Memory B cell (primary cell): ENCODE measurements at places on chromosomes 7 and 10.

GRCh38 chr7:53638517-53638916, 603.1 kb downstream of the POM121L12 start:
- no peak for DNase-seq

DNA sequence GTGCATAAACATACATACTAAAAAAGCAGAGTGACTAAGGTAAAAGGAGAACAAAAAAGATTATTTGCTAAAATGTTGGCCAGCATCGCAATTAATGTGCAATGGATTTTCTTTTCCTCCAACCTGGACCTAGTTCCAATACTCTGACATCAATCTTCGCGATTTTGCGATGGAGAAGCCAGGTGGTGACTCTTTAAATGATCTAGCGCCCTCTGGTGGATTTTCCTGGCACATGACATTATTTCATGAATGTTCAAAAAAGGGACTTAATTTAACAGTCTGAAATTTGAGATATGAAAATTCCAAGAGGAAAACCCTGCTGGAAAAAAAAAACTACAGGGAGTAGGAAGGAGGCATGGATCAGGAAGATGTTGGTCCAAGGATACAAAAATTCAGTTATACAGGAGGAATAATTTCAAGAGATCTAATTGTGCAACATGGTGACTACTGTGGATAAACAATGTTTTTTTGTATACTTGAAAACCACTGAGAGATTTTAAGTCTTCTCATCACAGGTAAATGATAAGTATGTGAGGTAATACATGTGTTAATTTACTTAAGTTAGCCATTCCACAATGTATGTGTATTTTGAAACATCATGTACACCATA, 4.3 kb upstream of the KCNMA1 start:
- peak; percentile 59 for DNase-seq

GRCh38 chr10:35657621-35658020, 15.5 kb upstream of the FZD8 start:
- no peak for DNase-seq

DNA sequence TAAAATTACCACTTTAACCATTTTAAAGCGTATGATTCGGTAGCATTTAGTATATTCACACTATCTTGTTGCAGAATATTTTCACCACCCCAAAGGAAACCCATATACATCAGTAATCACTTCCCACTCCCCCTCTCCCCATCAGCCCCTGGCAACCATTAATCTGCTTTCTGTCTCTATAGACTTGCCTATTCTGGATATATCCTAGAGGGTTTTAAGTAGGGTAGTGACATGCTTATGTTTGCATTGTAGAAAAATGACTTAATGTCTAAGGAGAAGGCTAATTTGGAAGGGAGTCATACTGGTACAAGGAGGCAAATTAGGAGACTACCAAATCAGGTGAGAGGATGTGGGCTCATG, 42.6 kb upstream of the TRIL start:
- no peak for DNase-seq

DNA sequence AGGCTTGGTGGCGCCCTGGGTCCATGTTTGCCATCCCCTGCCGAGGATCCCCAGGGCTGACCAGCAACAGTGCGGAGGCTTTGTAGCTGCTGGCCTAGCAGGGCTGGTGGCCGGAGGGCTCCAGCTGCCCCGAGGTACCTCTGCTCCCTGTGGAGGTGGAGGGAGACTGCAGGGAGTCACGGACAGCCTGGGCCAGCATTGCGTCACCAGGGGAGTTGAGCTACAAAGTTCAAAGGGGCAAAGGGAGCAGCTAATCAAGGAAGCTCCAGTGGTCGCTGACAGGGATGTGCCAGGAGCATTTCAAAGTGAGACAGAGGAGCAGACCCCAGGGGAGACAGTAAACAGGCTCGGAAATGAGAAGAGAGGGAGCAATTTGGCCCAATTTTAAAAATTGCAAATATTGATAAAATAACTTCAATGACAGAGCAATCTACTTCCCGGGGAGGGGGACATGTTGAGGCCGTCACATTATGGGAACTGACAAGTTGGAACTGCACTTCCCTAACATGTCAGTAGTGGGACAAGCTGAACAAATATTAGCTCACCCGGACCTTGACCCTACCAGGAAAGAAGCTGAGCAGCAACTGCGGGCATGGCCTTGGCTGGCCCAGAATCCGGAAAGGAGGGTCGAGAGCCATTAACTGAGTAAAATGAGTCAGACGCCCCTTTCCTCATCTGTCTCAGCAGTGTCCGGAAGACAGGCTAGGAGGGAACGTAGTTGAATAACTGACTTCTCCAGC, 39.4 kb downstream of the BTBD16 start:
- DNase-seq: no peak

DNA sequence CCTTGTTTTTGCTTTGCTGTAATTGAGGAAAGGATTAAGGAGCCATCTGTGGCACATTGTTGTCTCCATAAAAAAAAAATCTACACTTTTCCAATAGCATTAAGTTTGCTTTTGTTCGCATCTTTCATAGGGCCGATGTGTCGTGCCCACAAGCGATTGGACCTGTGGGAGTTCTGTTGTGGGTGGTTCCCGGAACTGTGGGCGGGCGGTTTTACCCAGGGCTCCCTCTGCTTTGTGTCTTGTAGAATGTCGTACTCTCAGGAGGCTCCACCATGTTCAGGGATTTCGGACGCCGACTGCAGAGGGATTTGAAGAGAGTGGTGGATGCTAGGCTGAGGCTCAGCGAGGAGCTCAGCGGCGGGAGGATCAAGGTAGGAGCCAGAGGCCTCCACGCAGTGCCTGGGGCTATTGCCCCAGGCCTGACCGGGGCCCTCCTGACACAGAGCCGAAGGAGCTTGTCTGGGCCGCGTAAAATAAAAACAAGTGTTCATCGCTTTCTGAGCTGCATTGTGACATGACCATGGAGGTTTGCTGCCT, 92.4 kb downstream of the ACTR3B start:
- DNase-seq: no peak

GRCh38 chr7:133070562-133070961, 11.3 kb downstream of the CHCHD3 start:
- DNase-seq: no peak

- DNase-seq: no peak
Measured at GRCh38 chr7:35004531-35005095, 32.7 kb downstream of the DPY19L1 start.

GRCh38 chr7:101169110-101169837, 3.9 kb upstream of the VGF start:
- DNase-seq: no peak

GRCh38 chr7:108415821-108416536, 40.3 kb downstream of the NRCAM start:
- DNase-seq: no peak

DNA sequence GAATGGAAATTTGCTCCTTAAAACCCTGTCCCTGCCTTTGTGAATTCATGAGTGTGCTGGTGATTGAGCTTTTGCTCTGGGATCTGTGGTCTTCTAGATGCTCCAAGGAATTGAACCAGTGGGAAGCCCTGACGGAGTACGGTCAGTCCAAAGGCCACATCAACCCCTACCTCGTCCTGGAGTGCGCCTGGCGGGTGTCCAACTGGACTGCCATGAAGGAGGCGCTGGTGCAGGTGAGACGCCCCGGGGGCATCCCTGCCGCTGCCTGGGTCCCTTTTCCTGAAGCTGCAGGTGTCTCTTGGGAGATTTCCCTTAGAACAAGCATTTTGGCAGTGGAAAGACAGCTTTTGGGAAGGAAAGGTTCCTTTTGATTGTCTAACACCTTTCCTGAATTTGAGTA, 100.3 kb downstream of the TRRAP start:
- DNase-seq: no peak

- DNase-seq: no peak
Measured at GRCh38 chr7:42055171-42055570, 181.8 kb downstream of the GLI3 start.

DNA sequence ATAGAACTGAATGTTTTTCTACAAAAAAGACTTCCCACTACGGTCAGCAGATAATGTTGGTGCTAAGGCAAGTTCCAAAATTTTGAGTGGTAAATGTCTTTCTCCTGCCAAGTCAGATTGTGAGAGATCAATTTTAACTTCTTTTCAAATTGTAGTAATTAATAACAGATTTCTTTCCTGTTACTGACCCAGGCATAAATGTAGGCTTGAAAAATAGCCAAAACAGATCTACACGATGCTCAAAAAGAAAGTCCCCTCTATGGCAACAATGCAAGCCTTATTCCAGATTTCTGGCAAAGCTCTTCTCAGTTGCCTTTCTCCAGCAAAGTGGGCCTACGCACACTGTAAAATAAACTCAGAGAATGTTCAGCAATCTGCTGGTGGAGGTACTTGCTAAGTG, 641.0 kb upstream of the NRP1 start:
- no peak for DNase-seq

- no peak for DNase-seq
Measured at GRCh38 chr7:154519229-154519628, 467.0 kb downstream of the DPP6 start.

DNA sequence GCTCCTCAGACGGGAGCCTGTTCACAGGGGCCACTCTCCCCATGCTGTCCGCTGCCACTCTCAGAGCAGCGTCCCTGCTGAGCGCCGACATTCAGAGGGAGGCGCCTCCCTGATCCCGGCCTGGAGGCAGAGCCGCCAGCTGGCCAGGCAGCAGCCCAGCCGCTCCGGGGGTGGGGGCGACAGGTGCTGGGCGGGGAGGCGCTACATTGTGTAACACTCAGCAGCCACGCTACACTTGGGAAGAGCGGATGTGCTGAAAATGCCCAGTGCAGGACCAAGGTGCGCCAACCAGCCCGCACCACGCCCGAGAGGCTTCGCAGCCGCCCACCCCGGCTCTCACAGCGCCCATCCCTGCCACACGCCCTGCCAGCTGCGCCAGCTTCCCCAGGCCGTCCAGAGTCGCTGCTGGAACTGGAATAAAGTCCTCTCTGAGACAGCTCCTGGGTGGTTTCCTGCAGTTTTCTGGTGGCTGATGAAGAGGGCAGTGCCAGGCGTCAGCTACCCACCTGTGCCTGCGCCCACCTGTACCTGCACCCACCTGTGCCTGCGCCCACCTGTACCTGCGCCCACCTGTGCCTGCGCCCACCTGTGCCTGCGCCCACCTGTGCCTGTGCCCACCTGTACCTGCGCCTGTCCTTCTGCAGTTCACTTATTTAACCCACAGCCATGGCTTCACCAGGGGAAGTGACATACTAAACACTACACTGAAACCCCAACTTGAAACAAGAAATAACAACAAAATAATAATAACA, 25.7 kb downstream of the STK32C start:
- no peak for DNase-seq

DNA sequence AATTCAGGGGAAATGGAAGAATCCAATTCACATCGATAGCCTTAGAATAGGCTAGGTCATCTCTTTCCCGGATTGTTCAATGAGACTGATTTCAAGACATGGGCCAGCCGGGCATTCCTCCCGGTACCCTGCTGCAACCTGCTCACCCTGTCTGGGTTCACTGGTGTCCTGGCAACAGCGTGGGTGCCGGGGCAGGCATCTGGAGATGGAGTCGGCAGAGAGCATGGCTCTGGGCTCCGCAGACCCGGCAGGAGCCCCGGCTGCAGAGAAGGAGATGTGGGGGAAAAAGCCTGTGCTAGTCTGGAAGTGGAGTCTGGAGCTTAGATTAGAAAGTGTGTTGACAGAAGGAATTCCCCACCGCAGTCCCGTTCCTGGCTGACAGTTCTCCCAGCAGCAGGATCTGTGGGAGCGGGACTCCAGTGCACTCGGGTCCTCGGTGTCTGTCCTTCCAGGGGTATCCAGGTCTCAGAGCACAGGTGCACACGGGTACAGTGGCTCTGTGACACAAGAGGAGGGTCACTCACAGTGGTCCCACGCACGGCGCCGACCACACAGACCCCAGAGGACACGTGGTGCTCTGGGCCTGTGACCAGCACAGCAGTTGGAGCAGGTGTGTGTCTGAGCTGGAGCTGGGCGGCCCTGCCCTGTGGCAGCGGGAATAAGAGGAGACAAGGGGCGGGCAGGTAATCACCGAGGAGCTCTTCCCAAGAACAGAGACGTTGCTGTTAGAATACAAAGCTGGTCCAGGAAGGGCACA, 65.7 kb upstream of the PITRM1 start:
- DNase-seq: no peak

DNA sequence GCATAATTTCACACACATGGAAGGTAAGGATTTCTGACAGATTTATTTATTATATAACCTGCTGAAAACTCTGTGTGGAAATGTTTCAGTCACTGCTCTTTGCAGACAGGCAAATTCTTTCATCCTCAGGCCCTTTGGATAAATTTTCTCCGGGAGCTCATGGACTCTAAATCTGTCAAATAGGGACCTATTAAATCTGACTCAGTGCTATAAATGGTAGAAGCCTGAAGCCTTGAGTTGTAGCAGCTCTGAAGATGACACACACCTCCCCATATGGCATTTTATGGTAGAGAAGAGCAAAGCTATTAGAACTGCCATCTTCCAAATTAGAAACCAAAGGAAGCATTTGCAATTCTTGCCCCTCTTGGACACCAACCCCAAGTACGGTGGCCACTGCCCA, 808.7 kb downstream of the XPNPEP1 start:
- DNase-seq: no peak

- DNase-seq: no peak
Measured at GRCh38 chr10:44832595-44833390, 78.3 kb upstream of the TMEM72 start.

GRCh38 chr10:119252051-119252465, 44.7 kb downstream of the GRK5 start:
- no peak for DNase-seq

DNA sequence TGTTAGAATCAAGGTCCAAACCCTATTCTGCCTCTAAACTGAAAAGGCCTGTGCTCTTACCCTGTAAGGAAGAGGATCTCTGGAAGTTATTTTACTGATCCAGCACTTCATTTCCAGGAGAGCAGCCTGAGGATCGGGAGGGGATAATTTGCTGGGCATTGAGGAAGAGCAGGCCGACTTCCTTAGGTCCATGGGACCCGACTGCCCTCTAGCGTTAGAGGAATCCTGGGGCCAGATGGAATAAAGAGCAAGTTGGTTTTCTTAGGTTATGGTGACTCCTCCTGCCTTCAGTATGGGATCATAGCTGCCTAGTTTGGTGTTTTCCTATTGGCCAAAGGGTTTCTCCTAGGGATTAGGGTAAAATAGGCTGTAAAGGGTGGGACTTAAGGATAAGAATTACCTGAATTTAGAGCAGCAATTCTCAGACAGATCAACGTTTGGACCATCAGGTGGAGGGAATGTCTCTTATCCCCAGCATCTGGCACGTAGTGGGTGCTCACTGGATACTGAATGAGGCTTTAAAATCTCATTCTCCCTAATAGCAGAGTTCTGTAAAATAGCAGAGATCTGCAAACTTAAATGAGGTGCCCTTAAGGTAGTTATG, 40.0 kb upstream of the SORBS1 start:
- DNase-seq: peak; percentile 27

DNA sequence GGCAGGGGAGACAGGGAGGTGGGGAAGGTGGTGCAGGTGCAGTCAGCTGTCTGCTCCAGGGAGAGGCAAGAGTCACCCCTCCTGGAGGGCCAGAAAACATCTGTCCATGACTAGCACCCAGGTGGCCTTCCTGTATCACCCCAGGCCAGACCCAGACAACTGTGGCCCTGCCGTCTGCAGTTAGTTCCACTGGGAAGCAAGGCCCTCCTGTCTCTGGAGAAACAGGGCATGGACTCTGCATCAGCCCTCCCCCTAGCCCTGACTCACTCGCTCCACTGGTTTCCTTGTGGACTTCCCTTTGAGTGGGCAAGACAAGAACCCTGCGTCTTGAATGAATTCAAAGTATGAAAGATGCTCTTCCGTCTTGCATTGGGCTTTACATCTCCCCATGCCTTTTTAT, 12.6 kb downstream of the TBATA start:
- no peak for DNase-seq

GRCh38 chr10:47079204-47079580, 168.0 kb downstream of the PTPN20 start:
- no peak for DNase-seq

GRCh38 chr7:141462958-141463357, 88.3 kb upstream of the AGK start:
- no peak for DNase-seq
